ENCODE measurements at places on chromosomes 13 and 19. TPM values are rescaled to one million over a fixed set of nuclear protein-coding genes. Genes with fewer than 3 reads are reported as not detected.

DNA sequence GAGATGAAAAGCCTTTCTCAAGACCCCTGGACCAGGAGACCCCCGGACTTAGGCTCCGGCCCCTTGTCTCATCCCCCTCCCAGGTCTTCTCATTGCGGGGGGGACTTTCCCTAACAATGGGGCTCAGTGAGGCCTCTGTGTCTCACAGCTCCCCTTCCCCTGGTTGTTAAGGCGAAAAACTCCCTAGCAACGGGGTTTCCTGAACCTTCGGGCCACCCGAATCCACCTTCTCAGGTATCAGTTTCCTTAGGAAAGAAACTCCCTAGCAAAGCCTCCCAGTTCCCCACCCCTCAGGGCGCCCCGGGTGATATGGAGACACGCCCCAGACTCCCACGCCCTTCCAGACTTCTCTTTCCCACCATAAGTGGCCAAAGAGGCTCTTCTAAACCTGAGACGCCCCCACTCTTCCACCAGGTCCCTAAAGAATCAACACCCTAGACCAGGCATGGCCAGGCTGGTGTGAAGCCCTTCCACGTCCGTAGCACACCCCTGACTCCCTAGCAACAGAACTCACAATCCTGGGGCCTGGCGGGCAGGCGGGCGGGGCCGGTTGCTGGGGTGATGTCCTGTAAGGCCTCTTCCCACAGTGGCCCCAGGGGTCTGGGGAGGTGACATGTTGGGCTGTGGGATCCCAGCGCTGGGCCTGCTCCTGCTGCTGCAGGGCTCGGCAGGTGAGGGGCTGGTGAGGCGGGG lies at the start of gene TMEM190:
TMEM190 (plus strand) TSS at position 586 of the 693 bp plus-strand sequence; CDS start at position 614, 28 bp downstream.
- DNase-seq: no peak

DNA sequence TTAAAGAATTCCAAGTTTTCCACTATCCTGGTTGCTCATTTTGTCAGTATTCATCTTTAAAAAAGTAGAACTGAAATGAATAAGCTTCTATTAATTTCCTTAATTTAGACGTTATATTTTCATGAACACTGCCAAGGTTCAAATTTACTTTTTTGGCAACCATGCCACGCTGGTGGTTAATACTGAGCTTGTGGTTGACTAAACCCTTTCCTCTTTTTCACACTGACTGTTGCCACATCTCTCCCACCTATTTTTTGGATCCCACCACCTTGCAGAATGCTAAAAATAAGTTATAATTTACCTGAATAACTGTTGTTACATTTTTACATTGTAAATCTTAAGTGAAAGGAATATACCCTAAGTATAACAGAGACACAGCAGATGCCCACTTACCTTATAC lies 45.0 kb downstream of the FLT3 start:
- no peak for DNase-seq

GRCh38 chr19:38877781-38878574 lies at the start of gene RINL:
Gene RINL (minus strand): TSS chr19:38878275. CDS start chr19:38876742, 1,533 bp downstream.
- DNase-seq: peak; percentile 62

ANGPTL8 gene
- total RNA-seq: not detected

SIAH3 gene
- 0.07 TPM for total RNA-seq

MEF2B gene
- total RNA-seq: 3.0 TPM

CYSLTR2 gene
- total RNA-seq: 3.7 TPM

DNA sequence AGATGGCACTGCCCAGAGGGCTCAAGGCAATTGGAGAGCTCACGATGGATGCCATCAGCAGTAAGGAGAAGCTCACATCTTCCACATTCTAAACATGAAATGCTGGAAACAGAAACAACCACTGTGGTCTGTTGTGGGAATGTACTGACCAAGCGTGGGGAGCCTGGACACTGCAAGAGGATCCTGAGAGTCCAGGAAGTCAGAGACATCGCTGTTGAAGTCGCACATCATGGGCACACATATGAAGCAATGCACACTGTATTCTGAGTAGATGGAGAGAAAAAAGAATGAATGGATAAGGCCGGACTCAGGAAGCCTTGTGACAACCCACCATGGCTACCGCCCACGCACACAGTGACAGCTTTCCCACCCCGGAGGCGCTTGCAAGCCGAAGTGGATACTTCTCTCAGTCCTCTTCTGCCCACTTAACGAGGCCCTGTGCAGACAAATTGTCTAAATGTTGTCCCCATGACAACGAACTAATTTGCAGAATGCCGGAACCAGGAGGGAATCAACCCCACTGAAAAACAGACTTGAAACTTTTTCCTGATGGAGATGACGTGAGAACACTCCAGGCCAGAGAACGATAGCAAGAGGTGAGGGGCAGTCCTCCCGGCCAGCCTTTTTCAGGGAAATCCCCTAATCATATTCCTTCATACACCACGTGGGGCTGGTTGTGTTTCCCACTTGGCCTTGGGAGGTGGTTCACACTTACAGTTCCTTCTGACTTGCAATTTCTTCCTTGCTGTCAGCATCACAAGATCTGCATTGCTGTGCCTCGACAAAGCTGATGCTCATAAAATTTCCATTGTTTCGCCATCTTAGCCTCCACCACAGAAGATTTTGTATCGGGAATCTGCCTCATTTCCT lies 109.6 kb upstream of the SERP2 start:
- DNase-seq: no peak

TTC9B gene
- not detected for total RNA-seq

DNA sequence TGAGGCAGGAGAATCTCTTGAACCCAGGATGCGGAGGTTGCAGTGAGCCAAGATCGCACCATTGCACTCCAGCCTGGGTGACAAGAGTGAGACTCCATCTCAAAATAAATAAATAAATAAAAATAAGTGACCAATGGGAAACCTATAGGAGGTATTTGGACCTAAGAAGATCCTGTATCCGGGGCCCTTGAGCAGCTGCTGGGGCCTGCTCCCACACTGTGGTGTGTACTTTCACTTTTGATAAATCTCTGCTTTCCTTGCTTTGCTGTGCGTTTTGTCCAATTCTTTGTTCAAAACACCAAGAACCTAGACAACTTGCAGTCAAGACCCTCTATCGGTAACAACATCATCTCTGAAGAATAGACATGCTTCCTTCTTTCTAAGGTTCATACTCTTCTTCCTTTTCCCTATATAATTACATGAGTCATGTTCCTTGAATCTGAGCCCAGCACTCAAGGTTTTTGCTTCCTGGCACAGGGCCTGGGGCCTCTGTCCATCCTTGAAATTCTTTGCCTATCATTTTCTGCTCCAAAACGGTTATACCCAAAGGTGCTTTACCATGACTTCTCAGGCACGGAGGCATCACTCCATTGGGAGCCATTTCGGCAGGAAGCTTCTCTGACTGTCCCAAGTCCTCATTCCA lies 14.2 kb upstream of the PNMA8C start:
- DNase-seq: no peak

DNA sequence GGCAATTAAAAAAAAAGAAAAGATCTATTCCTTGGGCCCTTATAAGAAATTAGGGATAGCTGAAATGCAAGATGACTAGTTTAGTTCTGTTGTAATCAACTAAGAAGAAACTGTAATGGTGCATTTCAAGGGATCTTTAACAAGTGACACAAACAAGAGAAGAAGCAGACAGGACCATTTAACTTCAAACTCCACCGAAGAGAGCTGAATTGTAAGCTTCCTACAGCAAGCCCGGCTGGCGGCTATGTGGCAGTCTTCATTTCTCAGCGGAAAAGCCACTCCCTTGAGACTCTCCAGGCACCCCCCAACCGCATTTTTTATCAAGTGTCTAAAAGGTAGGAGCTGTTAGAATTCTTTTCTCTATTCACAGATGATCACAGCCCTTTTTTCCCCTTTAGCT lies 305.2 kb upstream of the ZNF507 start:
- no peak for DNase-seq

CARM1 gene
- total RNA-seq: 87.5 TPM

DNA sequence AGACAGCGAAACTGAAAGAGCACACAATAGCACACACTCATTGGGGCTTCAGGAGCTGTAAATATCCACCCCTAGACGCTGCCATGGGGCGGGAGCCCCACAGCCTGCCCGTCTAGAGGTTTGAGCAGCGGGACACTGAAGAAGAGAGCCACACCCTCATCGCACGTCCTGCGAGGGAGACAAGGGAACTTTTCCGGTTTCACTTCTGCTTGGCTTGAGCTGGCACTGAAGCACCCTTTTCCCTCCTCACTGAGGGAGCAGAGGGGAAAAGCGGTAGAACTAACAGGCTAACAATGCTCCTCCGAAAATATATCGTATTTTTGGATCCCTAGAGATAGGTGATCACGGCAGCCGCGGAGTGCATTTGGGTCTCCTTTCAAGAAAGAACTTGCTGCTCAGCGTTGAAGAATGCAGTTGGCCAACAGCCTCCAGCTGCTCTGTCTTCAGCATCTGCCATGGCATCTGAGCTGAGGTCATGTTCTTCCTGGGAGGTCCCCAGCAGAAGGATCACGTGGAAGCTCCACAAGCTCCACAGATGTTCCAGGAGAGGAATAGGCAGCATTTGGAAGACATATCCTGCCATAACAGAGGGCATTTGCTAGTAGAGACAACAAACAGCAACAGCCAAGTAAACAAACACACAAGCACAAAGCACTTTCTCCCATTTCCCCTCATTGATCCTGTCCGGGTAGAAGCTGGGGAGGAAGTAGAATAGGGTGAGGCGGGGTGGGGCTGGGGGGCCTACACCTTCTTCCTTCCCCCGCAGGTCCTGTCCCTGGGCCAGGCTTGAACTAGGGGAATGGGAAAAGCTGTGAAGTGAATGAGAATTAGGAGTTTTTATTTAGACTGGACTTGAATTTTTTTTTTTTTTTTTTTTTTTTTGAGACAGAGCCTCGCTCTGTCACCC lies 44.8 kb upstream of the ALOX5AP start:
- DNase-seq: peak; percentile 21

DNA sequence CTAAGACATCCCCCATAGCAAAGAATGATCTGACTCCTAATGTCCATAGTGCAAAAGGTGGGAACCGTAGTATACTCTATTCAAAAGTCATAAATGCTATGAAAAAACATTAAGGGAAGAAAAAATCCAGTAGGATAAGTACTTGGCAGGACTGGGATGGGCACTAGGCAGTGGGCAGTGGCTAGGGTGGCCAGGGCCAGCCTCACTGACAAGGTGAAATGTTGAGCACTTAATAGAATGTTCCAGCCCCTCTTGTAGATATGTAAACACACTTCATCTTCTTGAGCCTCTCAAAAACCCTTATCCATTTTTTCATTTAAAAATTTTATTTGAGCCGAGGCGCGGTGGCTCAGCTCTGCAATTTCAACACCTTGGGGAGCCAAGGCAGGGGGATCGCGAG lies 1.5 kb upstream of the CLEC4G start:
- DNase-seq: no peak

GTF2F2 gene
- 26.9 TPM for total RNA-seq

GRCh38 chr13:112815871-112816270 lies 126.0 kb downstream of the ATP11A start:
- no peak for DNase-seq

Data from activated T-helper 2 cell treated with anti-CD3 and anti-CD28 coated beads, Interferon-gamma antibody, Interleukin-2, Interleukin-4, amounts not matched to agents 10 μg/mL and 5 μg/mL and 100 μg/mL, durations not matched to agents 14 hours and 24 hours and 36 hours (primary cell).